ENCODE measurements at places on chromosomes 11 and 22. TPM values are rescaled to one million over a fixed set of nuclear protein-coding genes. Genes with fewer than 3 reads are reported as not detected.

DNA sequence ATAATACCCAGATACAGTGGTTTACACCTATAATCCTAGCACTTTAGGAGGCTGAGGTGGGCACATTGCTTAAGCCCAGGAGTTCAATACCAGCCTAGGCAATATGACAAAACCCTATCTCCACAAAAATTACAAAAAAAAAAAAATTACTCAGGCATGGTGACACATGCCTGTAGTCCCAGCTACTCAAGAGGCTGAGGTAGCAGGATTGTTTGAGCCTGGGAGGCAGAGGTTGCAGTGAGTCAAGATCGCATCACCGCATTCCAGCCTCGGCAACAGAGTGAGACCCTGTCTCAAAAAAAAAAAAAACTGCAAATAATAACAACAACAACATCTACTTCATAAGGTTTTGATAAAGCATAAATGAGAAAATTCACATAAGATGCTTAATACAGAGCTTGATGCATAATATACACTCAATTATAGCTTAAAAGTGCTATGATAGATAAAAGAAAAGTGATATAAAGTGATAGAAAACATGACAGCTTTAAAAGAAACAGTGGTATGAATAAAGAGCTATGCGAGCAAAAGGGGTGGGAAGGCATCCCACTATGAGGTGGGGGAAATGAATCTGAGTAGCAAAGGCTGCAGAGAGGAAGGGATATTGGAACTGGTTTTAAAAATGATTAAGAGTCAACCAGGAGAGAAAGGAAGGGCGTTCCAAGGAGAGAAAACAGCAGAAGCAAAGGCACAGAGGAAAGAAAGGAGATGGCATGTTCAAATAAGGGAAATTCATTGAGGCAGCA, 197.6 kb downstream of the KIF18A start:
- no peak for DNase-seq

GRCh38 chr22:40485813-40486667, 115.6 kb downstream of the SGSM3 start:
- peak; percentile 50 for DNase-seq

ZPR1 gene
- 18.2 TPM for total RNA-seq

DNA sequence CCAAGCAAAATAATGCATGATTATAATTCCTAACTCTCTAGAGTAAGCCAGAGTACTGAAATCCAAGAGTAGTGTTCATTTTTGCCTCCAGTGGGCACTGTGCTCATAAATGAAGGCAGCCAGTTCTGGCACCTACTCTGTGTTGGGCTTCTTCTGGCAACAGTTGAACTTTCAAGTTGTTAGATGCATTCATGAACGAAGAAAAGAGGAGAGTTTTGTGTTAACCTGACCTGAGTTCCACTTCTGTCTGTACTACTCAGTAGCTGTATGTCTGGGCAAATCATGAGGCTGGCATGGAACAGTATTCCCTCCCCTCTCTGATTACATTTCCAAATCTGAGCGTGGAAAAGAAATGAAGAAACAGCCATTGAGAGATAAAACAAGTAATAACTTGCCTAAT, 20.3 kb upstream of the TENM4 start:
- no peak for DNase-seq

DNA sequence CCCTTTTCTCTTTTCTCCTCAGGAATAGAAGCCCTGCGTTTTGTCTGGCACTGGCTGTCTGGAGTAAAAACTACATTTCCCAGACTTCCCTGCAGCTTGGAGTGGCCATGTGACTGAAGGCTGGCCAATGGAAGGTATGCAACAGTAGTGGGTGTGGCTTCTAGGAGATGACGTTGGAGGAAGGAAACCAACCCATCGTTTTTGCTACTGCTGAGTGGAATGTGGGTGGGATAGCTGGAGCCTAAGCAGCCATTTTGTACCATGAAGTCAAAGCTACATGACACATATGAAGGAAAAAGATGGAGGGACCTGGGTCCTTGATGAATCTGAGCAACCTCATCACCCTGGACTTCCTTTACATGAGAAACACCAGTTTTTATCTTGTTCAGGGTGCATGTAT, 19.6 kb downstream of the FGF3 start:
- DNase-seq, result no peak

DNA sequence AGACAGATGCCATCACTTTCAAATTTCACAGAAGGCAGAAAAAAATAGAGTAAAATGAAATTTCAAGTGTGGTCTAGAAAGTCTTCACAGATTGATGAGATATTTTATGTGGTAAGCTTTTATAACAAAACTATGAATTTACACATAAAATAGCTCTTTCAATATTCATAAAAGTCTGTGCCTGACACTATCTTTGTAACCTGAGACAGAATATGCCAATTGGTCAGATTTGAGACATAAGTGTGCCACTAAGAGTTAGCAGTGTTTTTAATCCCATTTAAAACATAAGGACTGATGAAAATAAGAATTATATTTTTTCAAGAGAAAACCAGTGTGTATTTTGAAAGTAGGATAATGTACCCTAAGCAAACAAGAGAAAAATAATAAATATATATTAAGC, 769.5 kb upstream of the LUZP2 start:
- DNase-seq, result no peak

FGF3 gene
- not detected for total RNA-seq

DNA sequence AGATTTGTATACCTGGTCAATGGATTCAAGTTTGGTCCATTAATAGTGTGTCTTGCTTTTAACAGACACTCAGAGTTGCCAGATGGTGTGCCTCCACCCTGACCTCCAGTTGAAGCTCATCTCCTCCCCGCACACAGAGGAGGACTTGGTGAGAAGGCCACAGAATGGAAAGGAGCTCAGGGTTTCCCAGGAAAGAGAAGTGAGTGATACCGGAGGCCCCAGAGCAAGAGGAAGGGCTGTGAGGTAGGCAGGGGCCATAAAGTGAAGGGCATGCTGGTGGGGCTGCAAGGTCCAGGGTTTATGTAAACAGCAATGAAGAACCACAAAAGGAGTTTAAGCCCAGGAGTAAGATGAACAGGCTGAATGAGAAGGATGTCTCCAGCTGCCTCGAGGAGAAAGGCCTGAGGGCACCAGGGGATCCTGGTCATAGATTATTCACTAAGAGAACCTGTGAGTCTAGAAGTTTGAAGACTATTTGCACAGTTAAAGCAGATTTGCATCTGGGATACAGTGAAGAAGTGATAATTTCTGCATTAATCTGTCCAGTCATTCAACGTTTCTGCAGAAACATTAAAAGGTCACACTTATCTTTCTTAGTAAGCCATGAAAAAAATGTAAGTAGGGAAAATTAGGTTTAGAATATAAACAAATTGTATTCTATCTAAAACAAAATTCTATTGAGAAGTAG, 67.5 kb upstream of the VPREB1 start:
- DNase-seq, result no peak

DNA sequence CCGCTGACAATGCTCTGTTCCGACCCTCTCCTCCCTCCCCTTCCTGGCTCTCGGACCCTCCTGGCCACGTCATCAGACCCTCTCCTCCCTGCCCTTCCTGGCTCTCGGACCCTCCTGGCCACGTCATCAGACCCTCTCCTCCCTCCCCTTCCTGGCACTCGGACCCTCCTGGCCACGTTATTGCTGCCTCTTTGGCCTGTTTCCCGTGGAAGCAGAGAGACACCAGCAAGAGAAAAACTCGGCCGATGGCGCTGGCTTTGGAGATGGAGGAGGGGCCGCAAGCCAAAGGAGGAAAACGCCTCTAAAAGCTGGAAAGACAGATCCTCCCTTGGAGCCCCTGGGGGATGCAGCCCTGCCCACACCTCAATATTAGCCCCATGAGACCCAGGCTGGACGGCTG, 463.3 kb downstream of the BRD1 start:
- no peak for DNase-seq

DNA sequence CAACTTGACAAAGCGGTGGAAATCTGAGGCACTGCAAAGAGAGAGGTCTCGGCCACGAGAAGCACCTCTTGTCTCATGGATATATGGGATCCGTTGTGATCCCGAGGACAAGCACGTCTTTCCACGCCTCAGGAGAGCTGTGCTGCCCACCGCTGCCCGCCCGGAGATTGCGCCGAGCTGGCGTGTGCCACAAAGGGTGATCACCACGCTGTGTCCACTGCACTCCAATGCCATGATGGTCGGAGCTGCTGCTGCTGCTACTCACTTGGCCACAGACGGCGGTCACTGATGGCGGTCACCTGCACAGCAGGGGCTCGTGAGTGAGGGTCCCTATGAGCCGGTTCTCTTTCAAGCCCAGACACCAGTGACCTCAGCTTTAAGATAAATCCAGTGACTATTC, 51.1 kb downstream of the SHANK2 start:
- peak; percentile 17 for DNase-seq

GRCh38 chr22:42236848-42237247, 33.6 kb downstream of the TCF20 start:
- DNase-seq, result no peak

- peak; percentile 68 for DNase-seq
These were observed 504 bp downstream of the CFL1 start for GRCh38 chr11:65857500-65857852.

DNA sequence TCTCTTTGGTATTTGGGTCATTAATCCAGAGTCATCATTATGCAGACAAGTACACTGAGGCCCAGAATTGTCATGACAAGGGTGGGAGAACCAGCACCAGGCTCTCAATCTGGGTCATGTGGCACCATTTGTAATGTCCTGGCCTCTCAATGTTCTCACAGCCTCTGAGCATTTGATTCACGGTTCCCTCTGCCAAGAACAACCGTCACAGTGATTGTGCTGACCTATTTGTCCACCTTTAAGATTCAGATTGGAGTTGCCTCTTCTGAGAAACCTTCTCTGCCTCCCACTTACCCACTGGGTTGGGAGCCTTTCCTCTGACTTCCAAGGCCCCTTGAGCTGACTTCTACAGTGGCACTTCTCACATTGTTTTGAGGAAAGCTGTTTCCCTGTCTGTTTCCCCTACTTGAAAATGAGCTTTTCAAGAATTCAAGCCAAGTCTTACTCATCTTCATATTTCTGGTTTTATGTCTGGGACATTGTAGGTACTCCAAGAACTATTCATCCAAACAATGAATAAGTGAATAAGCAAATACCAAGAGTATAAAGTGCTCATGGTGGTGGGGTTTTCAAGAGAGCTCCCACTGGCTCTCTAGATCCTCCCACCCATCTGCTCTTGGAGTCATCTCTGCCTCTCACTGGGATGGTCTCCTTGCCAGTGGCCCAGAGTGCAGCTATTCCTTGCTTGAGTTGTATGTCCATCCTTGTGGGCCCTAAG, 126.4 kb upstream of the E2F8 start:
- DNase-seq, result no peak

OR8A1 gene
- total RNA-seq, result not detected

SAA4 gene
- total RNA-seq, result not detected

- DNase-seq, result no peak
These were observed 132.7 kb downstream of the CCDC81 start for GRCh38 chr11:86507249-86507845.

- DNase-seq, result no peak
These were observed 66.3 kb upstream of the CHRM4 start for GRCh38 chr11:46457659-46458424.

DNA sequence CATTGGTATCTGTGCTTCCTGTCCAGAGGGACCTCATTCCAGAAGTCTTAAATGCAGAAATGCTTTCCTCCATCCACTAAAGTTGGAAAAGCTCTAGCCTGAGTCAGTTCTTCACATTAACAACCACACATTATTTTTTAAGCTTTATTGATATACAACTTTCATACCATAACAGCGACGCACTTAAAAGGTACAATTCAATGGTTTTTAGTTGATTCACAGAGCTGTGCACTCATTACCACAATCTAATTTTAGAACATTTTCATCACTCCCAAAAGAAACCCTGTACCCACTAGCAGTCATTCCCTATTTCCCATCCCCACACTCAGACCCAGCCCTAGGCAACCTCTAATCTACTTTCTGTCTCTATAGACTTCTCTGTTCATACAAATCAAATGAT, 27.6 kb downstream of the GALNT18 start:
- no peak for DNase-seq

- no peak for DNase-seq
These were observed 5.0 kb upstream of the MTNR1B start for GRCh38 chr11:92964471-92964870.

FREY1 gene
- 0.52 TPM for total RNA-seq

Data from left ventricle myocardium superior (tissue), 1 donor.